ENCODE measurements at places on chromosomes 12 and 14. TPM values are rescaled to one million over a fixed set of nuclear protein-coding genes. Genes with fewer than 3 reads are reported as not detected.
A peak's percentile ranks its signal among the peaks of the same experiment; 100 is the strongest.

The OAS1 gene
- total RNA-seq: 32.9 TPM

The SRRM4 gene
- total RNA-seq: not detected

The ACTN1 gene
- total RNA-seq: 182 TPM

The RTRAF gene
- 114 TPM for total RNA-seq

The ANO2 gene
- not detected for total RNA-seq

The ZNF891 gene
- total RNA-seq: 2.6 TPM

The GARIN6 gene
- not detected for total RNA-seq

DNA sequence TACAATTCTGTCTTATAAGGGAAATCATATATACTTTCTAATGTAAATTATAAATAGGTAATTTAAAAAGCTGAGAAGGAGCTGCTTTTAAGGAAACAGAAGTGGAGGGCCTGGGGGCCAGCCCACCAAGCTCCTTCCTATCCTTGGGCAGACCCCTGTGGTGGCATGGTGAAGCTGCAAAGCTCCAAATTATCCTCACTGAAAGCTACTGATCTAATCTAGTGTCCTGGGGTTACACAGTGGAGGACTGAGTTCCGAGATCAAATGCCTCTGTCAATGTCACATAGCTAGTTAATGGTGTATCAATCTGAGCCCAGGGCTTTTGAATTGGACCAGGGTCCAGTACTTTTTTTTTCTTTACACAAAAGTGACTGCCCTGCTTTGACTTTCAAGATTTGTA, 355.4 kb downstream of the CEP128 start:
- H3K27me3 ChIP-seq: no peaks in the 10 kb centered on the region
- DNase-seq: no peak
- H3K27ac ChIP-seq: no peak overlapping the region
- no peaks in the 10 kb centered on the region for H3K4me1 ChIP-seq

- peaks cover 52% of the 10 kb centered on the region for H3K4me1 ChIP-seq
- no peaks in the 10 kb centered on the region for H3K36me3 ChIP-seq
- H3K4me3 ChIP-seq: no peak overlapping the region
- H3K27me3 ChIP-seq: no peaks in the 10 kb centered on the region
Measured at GRCh38 chr12:111413442-111414086, 7.8 kb downstream of the SH2B3 start.

GRCh38 chr14:77206877-77207389, 25.3 kb downstream of the TMEM63C start:
- no peaks in the 10 kb centered on the region for H3K4me1 ChIP-seq
- H3K27me3 ChIP-seq: no peaks in the 10 kb centered on the region
- H3K27ac ChIP-seq: no peak overlapping the region
- no peaks in the 10 kb centered on the region for H3K36me3 ChIP-seq
- H3K4me3 ChIP-seq: no peak overlapping the region

DNA sequence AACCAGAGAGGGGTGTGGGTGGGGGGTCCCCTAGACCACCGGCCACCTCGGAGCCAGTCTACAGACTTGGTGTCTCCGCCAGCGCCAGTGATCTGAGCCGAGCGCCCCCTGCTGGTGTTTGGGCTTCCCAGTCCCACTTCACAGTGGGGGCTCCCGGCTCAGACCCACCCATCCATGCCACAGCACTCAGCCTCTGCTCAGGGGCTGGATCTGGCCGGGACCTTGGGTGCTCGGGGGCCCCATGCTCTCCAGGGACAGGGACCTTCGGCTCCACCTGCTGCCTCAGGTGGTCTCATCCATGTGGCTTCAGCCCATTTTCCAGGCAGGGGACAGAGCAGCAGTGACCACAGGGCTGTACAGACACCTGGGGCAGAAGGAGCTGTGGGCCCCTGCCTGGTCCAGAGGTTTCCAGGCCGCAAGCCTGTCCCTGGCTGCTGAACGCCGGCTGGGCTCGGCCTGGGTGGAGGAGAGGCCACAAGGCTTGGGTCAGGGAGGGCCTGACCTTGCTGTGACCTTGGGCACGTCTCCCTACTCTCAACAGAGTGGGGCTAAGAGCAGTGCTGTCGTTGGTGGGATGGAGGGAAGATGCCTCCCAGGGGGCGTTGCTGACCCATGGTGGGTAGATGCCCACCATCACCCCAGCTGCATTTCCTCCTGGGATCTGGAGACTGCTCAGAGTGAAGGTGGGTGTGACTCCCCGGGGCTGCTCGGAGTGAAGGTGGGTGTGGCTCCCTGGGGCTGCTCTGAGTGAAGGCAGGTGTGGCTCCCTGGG, 86.3 kb downstream of the KIF26A start:
- H3K27ac ChIP-seq: no peak overlapping the region
- H3K27me3 ChIP-seq: no peaks in the 10 kb centered on the region
- peaks cover 8% of the 10 kb centered on the region for H3K4me1 ChIP-seq

GRCh38 chr12:113244047-113244460, 22.8 kb downstream of the TPCN1 start:
- no peak overlapping the region for H3K4me3 ChIP-seq
- no peak for DNase-seq
- no peak overlapping the region for H3K27ac ChIP-seq
- H3K27me3 ChIP-seq: no peaks in the 10 kb centered on the region

DNA sequence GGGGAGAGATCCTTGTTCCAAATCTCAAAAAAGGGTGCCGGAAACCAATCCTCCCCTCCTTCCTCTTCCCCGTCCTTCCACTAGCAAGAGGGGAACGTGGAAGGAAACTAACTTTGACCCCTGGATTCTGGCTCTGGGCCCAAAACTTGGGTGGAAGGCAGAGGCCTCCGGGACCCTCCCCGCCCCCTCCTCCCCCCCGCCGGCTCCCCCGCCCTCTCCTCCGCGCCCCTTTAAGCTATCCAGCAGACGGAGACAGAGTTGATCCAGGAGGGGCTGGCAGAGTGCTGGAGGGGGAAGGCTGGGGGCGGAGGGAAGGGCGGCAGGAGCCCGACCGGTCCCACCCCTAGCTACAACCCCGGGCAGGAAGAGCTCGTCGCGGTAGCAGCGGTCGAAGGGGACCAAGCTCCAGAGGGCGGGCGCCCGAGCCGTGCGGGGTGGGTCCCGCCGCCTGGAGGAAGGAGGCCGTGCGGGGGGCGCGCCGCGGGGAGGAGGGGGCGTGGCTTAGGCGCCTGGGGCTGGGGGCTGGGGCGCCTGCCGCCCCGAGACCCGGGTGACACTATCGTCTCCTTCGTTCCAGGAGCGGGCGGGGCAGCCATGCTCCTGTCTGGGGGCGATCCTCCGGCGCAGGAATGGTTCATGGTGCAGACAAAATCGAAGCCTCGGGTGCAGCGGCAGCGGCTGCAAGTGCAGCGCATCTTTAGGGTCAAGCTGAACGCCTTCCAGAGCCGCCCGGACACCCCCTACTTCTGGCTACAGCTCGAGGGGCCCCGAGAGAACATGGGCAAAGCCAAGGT, at the start of gene NYNRIN:
Gene NYNRIN (plus strand): TSS at position 351 of the 794 bp plus-strand sequence. CDS start 244 bp downstream, at position 595.
- H3K36me3 ChIP-seq: no peaks in the 10 kb centered on the region
- peak; percentile 46 for DNase-seq
- H3K27ac ChIP-seq: peak within 1 kb of the TSS; percentile 43
- no peaks in the 10 kb centered on the region for H3K27me3 ChIP-seq

- no peak overlapping the region for H3K27ac ChIP-seq
- H3K27me3 ChIP-seq: no peaks in the 10 kb centered on the region
- peaks cover 24% of the 10 kb centered on the region for H3K4me1 ChIP-seq
- no peak for DNase-seq
- H3K4me3 ChIP-seq: no peak overlapping the region
Measured at GRCh38 chr12:96233939-96234461, 39.8 kb downstream of the ELK3 start.

DNA sequence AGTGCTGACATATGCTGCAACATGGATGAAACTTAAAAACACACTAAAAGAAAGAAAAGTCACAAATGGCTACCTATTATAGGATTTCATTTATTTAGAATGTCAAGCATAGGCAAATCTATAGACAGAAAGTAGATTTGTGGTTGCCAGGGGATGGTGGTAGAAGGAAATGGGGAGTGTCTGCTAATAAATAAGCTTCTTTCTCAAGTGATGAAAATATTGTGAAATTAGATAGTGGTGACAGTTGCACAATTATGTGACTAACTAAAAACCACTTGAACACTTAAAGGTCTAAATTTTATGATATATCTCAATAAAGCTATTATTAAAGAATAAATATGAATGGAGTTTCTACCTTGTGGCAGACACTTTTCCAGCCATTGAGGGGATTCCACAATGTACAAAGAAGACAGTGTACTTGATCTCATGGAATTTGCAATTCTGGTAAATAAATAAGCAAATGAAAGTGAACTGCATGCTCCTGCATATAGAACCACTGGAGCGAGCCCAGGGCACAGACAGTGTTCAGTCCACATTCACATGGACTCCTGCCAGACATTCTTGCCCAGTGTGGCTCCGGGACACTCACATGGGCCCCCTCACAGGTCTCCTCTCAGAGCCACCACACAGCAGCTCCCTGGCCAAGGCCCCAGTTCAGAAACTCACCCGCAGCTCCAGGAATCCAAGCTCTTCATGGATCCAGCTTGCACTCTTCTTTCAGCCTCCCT, 107.1 kb upstream of the ARID2 start:
- no peaks in the 10 kb centered on the region for H3K27me3 ChIP-seq
- no peak overlapping the region for H3K4me3 ChIP-seq
- no peaks in the 10 kb centered on the region for H3K36me3 ChIP-seq

GRCh38 chr12:99713946-99714520, 66.5 kb downstream of the GARIN6 start:
- no peaks in the 10 kb centered on the region for H3K4me1 ChIP-seq
- no peak for DNase-seq
- no peak overlapping the region for H3K27ac ChIP-seq
- H3K36me3 ChIP-seq: no peaks in the 10 kb centered on the region

GRCh38 chr12:126347421-126347820, 1282.2 kb downstream of the AACS start:
- H3K36me3 ChIP-seq: no peaks in the 10 kb centered on the region
- DNase-seq: no peak
- H3K4me3 ChIP-seq: no peak overlapping the region
- H3K27ac ChIP-seq: no peak overlapping the region

DNA sequence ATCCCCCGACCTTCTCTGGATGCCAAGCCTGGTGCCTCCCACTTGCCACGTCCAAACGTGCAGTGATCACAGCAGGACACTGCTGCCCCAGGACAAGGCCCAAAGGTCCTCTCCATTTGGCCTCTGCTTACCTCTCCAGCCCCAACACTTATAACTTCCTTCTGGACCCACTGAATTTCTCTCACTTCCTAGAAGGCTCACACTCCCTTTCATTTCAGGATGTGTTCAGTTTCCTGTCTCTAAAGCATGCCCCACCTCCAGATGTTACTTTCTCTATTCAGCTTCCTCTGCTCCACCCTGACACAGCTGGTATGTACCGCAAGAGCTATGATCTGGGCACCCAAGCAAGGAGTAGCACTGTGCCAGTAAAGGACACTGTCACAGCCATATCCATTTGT, 33.0 kb downstream of the CDKL1 start:
- no peaks in the 10 kb centered on the region for H3K36me3 ChIP-seq
- H3K27ac ChIP-seq: peak overlapping the region; percentile 72
- no peaks in the 10 kb centered on the region for H3K27me3 ChIP-seq
- peak overlapping the region; percentile 67 for H3K4me3 ChIP-seq
- H3K4me1 ChIP-seq: peaks cover 10% of the 10 kb centered on the region

GRCh38 chr14:63496837-63497400, 46.3 kb downstream of the PPP2R5E start:
- H3K27me3 ChIP-seq: no peaks in the 10 kb centered on the region
- H3K4me1 ChIP-seq: no peaks in the 10 kb centered on the region
- no peak overlapping the region for H3K27ac ChIP-seq

- no peak overlapping the region for H3K4me3 ChIP-seq
- no peak overlapping the region for H3K27ac ChIP-seq
- DNase-seq: no peak
- no peaks in the 10 kb centered on the region for H3K27me3 ChIP-seq
Measured at GRCh38 chr12:111728795-111729194, 37.9 kb upstream of the ALDH2 start.

GRCh38 chr14:53767566-53767965, 189.1 kb downstream of the BMP4 start:
- H3K27ac ChIP-seq: no peak overlapping the region
- H3K27me3 ChIP-seq: no peaks in the 10 kb centered on the region
- H3K4me3 ChIP-seq: no peak overlapping the region
- no peaks in the 10 kb centered on the region for H3K4me1 ChIP-seq
- no peak for DNase-seq

DNA sequence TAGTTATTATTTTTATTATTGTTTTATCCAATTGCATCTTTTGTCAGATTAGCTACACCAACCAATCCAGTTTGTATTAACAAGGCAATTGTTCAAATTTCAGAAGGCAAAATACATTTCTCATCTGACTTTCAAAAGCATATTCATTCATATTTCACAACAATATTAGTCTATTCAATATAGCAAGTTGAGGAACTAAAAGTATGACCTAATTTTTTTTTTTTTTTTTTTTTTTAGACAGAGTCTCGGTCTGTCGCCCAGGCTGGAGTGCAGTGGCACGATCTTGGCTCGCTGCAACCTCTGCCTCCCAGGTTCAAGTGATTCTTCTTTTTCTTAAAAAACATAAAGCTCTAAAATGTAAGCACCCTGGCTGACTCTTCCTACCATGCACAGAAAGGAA, 17.3 kb downstream of the COX14 start:
- no peak overlapping the region for H3K27ac ChIP-seq
- no peak for DNase-seq
- peaks cover 65% of the 10 kb centered on the region for H3K36me3 ChIP-seq
- no peaks in the 10 kb centered on the region for H3K27me3 ChIP-seq

- H3K4me1 ChIP-seq: peaks cover 1% of the 10 kb centered on the region
- H3K27me3 ChIP-seq: no peaks in the 10 kb centered on the region
- no peak overlapping the region for H3K27ac ChIP-seq
- H3K36me3 ChIP-seq: no peaks in the 10 kb centered on the region
Measured at GRCh38 chr14:65277027-65277426, 135.5 kb upstream of the FUT8 start.

DNA sequence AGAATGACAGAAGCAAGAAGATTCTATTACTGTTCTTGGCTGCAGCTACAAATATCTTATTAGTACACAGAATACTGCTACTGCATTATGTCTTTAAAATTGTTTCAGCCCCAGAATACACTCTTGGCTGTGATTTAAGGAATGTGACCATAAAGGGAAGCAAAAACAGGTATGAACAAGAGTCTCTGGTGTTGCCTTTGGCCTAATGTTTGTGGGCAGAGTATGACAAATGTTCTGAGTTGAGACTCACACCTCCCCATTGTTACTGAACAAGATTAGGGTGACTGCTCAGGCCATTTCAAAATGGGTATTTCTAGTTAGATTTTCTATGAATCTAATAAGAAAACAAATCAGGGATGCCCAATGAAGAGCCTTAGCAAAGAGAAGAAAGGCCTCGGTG, 28.5 kb downstream of the TTC6 start:
- no peak for DNase-seq
- no peak overlapping the region for H3K4me3 ChIP-seq
- H3K4me1 ChIP-seq: no peaks in the 10 kb centered on the region
- no peaks in the 10 kb centered on the region for H3K36me3 ChIP-seq
- H3K27me3 ChIP-seq: no peaks in the 10 kb centered on the region
- H3K27ac ChIP-seq: no peak overlapping the region
